ENCODE measurements at places on chromosomes 6 and 20. TPM values are rescaled to one million over a fixed set of nuclear protein-coding genes. Genes with fewer than 3 reads are reported as not detected.

- H3K27me3 ChIP-seq = peaks cover 59% of the 10 kb centered on the region
- no peak overlapping the region for H3K27ac ChIP-seq
- H3K4me3 ChIP-seq = no peak overlapping the region
- no peaks in the 10 kb centered on the region for H3K36me3 ChIP-seq
- DNase-seq = no peak
Measured at GRCh38 chr20:46991880-46992639, 97.4 kb downstream of the EYA2 start.

The MBOAT1 gene
- 6.5 TPM for total RNA-seq

- H3K27ac ChIP-seq = no peak overlapping the region
- no peak overlapping the region for H3K4me3 ChIP-seq
- no peaks in the 10 kb centered on the region for H3K36me3 ChIP-seq
- H3K27me3 ChIP-seq = peaks cover 1% of the 10 kb centered on the region
Measured at GRCh38 chr6:168121303-168121665, 42.3 kb upstream of the FRMD1 start.

GRCh38 chr6:52284131-52284459 is 447 bp downstream of the MCM3 start:
- DNase-seq = no peak
- peaks cover 20% of the 10 kb centered on the region for H3K4me1 ChIP-seq
- peaks cover 28% of the 10 kb centered on the region for H3K36me3 ChIP-seq

DNA sequence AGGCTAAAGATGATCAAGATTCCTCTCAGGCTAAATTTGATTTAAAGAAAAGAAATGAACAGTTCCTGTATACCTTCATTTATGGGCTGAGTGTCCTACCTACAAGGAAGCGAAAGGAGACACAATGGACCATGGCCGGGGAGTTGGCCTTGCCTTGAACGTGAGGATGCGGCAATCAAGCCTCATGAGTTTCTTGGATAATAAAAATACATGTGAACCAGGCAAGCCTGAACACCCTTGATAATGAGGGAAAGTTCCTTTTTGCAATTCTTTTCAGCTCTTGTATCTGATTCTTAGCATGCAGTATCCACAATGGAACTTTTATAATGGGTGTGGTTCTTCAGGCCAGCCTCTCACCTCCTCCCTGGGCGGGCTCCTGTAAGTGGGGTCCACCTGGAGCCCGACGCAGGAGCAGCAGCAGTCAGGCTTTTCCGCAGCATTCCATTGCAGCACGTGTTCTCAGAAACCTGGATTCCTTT is 83.8 kb downstream of the RNASET2 start:
- no peak overlapping the region for H3K4me3 ChIP-seq
- H3K27me3 ChIP-seq = peaks cover 17% of the 10 kb centered on the region
- DNase-seq = no peak
- no peaks in the 10 kb centered on the region for H3K4me1 ChIP-seq
- no peaks in the 10 kb centered on the region for H3K36me3 ChIP-seq
- no peak overlapping the region for H3K27ac ChIP-seq

DNA sequence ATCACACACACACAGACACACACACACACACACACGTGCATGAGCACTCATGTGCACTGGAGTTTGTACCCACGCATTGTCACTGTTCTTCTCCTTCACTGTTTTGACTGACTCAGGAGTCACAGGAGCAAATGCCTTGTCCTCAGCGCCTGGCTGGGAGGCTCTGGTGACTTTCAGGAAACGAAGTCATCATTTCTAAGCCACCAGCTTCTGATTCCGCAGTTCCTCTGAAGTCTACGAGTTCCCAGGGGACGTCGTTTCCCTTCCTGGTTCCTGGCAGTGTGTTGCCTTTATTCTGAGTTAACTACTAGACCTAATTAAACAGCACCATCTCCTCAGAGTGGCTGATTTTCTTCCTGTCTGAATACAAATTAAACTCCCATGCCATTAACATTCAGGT is 82.2 kb upstream of the PMEPA1 start:
- H3K36me3 ChIP-seq = no peaks in the 10 kb centered on the region
- no peak overlapping the region for H3K27ac ChIP-seq
- H3K4me3 ChIP-seq = no peak overlapping the region
- H3K4me1 ChIP-seq = peaks cover 10% of the 10 kb centered on the region

DNA sequence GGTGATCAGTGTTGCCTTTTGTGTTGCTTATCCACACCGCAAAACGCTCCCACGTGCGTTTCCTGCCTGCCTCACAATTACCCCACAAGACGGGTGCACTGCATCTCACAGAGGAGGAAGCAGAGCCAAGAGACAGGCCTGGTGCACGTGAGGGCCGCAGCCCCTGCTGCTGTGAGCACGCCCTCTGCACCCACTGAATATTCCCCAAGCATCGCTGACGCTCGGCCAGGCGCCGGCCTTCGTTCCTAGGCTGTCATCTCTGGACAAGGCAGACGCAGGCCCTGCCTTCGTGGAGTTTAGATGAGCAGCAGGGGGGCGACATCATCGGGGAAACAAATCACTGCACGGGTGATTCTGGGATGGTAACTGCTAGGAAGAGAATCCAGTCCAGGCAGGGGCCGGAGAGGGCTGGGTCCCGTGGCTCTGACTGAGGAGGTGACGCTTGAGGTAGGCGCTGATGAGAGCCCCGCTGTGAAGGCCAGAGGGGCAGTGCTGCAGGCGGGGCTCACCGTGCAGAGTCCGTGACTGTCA is 162.4 kb upstream of the QKI start:
- H3K4me1 ChIP-seq = no peaks in the 10 kb centered on the region
- no peaks in the 10 kb centered on the region for H3K27me3 ChIP-seq
- no peaks in the 10 kb centered on the region for H3K36me3 ChIP-seq
- no peak overlapping the region for H3K4me3 ChIP-seq

The SGK2 gene
- total RNA-seq = 2.5 TPM

GRCh38 chr6:10759312-10759839 is 11.8 kb downstream of the TMEM14B start:
- H3K4me1 ChIP-seq = peaks cover 13% of the 10 kb centered on the region
- peak overlapping the region; percentile 56 for H3K27ac ChIP-seq
- no peak overlapping the region for H3K4me3 ChIP-seq
- no peaks in the 10 kb centered on the region for H3K27me3 ChIP-seq

GRCh38 chr6:703552-703951 is 10.6 kb upstream of the EXOC2 start:
- no peaks in the 10 kb centered on the region for H3K27me3 ChIP-seq
- H3K4me1 ChIP-seq = peaks cover 60% of the 10 kb centered on the region
- H3K4me3 ChIP-seq = no peak overlapping the region
- DNase-seq = no peak

DNA sequence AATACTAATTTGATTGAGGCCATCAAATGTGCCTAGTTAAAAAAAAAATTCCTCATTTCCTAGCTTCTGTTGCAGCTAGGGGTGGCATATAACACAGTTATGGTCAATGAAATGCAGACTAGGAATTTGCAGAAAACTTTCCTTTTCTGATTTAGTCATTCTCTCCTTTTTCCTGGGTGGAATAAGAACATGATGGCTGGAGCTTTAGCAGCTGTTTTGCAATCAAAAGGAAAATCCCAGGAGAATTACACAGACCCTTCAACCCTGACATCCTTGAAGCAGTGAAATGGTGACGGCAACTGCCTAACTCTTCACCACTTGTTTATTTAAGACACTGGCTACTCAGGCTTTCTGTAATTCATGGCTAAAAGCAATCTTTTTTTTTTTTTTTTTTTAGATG is 23.1 kb upstream of the RIMS4 start:
- peaks cover 49% of the 10 kb centered on the region for H3K27me3 ChIP-seq
- H3K36me3 ChIP-seq = no peaks in the 10 kb centered on the region
- no peak overlapping the region for H3K4me3 ChIP-seq
- no peak for DNase-seq

The SLC13A3 gene
- total RNA-seq = 2.1 TPM

DNA sequence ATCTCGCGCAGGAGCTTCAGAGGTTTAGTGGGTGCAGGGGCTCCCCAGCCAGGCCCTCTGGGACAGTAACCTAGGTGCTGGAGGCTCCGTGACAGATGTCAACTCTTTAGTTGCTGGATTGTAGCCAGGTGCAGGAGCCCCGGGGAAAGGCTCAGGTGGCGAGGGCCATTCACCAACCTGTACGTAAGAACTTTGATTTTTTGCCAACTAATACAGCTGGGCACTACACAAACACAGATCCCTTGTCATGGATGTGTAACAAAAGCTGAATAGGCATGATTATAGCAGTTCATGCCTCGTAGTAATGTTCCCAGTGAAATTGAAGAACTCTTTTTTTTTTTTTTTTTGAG is 82.6 kb downstream of the CDC5L start:
- peaks cover 21% of the 10 kb centered on the region for H3K4me1 ChIP-seq
- no peaks in the 10 kb centered on the region for H3K27me3 ChIP-seq
- H3K27ac ChIP-seq = no peak overlapping the region
- no peaks in the 10 kb centered on the region for H3K36me3 ChIP-seq
- no peak overlapping the region for H3K4me3 ChIP-seq

Measured in osteocyte (in vitro differentiated cells).